ENCODE measurements at places on chromosomes 12 and 14.

- peak; percentile 38 for DNase-seq
Measured at GRCh38 chr12:76085520-76085868, 1.0 kb upstream of the NAP1L1 start.

DNA sequence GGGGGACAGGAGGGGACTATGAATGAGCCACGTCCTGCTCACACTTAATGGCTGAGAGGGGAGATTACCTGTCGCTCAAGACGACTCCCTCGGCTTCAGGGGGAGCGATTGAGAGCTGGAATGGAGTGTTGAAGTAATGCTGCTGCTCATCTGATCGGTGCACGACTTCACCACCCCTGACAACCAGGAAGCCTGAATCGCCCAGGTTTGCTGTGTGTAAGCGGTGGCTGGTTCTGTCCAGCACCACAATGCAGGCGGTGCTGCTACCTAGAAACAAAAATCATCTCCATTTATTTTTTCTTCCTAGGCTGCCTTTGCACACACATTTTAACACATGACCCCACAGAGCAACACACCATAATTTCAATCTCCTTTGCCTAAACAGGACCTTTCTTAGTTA, 37.3 kb downstream of the PPTC7 start:
- no peak for DNase-seq

- no peak for DNase-seq
Measured at GRCh38 chr14:79548836-79549235, 662.5 kb downstream of the DIO2 start.

DNA sequence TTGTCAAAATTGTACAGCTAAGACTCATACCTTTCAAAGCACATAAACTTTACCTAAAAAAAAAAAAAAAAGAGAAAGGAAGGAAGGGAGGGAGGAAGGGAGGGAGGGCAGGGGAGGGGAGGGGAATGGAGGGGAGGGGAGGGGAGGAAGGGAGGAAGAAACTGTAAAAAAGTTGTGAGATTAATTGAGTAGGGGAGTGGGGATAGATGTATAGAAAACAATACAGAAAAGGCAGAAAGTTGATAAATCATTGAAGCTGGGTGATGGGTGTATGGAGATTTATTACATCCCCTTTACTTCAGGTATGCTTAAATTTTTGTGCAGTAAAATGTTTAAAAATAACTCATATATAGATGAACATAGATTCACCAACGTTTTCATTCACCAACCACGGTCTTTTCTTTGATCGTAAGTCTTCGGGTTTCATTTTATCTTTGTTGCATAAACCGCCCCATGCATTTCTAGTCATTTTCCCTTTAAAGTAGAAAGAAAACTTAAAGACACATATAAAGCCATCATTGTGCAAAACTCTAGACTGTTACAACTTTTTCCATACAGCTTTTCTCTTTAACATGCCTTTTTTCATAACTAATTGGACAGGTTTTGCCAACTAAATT, 191.2 kb upstream of the KRR1 start:
- DNase-seq, result no peak

- peak; percentile 10 for DNase-seq
Measured at GRCh38 chr12:94769047-94769420, 118.7 kb upstream of the TMCC3 start.

DNA sequence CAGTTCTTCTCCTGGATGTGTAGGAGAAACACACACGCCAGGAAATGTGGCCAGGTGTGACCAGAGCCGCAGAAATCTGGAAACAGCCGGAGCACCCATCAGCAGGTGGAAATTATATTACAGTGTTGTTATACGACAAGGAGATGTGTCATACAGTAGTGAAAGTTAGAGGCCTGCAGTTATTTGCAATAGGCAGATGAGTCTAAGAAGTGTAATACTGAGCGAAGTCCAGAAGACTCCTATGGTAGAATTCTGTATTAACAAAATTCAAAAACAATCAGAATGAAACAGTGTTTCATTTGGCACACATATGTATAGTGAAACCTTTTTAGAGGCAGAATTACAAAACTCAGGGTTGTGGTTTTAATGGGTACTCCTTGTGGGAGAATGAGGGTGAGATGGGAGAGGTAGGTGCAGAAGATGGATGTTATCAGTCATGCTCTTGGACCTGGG, 39.3 kb upstream of the AMN start:
- DNase-seq, result no peak

GRCh38 chr12:47804171-47804570, 15.5 kb downstream of the HDAC7 start:
- DNase-seq, result no peak

GRCh38 chr12:89706551-89706950, 2.1 kb downstream of the ATP2B1 start:
- no peak for DNase-seq

DNA sequence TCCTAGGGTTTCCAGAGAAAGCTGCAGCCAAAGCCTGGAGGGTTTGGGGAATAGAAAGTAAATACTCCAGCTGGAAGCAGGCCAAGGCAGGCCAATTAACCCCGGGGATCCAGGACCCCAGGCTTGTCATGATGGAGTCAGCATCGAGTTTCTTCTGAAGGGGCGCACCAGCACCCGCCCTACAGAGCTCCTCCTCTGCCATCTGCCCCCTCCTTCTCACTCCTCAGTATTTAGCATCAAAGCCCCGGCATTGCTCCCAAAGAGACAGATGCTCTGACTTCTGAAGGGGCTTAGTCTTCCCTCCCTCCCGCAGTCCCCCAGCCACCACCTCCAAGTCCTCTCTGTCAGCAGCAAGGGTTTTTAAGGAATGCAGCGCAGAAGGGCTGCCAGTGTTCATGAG, 285.1 kb upstream of the NOS1 start:
- DNase-seq, result no peak

- peak; percentile 53 for DNase-seq
Measured at GRCh38 chr12:22321638-22322037, 12.9 kb downstream of the ST8SIA1 start.

- no peak for DNase-seq
Measured at GRCh38 chr14:22981876-22982476, 375 bp downstream of the AJUBA start.

- DNase-seq, result no peak
Measured at GRCh38 chr12:2765608-2766007, 29.2 kb upstream of the FKBP4 start.

- DNase-seq, result no peak
Measured at GRCh38 chr12:56001487-56002100, 4.5 kb downstream of the SUOX start.

- no peak for DNase-seq
Measured at GRCh38 chr14:54333511-54333910, 63.3 kb upstream of the CDKN3 start.

GRCh38 chr12:80632835-80633234, 74.6 kb upstream of the MYF6 start:
- no peak for DNase-seq

DNA sequence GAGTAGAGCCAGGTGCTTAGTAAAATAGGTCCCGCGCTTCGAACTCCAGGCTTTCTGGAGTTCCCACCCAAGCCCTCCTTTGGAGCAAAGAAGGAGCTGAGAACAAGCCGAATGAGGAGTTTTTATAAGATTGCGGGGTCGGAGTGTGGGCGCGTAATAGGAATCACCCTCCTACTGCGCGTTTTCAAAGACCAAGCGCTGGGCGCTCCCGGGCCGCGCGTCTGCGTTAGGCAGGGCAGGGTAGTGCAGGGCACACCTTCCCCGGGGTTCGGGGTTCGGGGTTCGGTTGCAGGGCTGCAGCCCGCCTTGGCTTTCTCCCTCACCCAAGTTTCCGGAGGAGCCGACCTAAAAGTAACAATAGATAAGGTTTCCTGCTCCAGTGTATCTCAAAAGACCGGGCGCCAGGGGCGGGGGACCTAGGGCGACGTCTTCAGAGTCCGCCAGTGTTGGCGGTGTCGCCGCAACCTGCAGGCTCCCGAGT, 3.6 kb downstream of the SSTR1 start:
- DNase-seq, result no peak

DNA sequence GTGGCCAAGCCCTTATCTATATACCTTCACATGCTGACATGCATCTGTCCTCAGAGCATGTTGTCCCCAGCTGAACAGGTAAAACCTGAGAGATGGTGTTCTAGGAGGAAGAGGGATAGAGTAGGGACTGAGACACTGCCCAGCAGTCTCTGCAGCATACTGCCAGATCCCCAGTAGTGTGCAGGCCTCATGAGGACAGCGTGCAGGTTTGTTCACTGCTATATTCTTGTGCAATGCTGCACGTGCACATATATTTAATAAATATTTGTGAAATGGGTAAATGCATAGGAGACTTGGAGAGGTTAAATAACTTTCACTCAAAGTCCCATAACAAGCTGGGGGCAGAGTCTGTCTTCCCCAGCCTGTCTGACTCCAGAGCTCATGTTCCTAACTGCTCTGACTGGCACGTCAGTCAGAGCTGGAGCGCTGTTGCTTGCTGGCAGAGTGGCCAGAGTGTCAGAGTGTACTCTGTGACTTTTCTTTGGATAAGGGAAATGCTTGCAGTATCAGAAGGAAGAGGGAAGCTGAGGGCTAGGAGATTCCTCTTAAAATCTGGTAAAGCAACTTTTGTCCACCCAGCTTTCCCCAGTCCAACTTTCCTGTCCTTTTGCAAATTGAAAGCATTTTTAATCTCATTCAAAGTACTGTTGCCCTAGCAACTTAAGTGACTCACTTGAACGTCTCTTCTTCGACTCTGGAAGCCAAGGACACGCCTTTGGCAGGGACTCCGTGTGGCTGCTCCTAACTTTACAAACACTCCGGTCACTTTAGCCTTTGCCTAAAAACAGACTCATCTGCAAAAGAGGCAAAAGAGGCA, 14.9 kb upstream of the POLR3B start:
- peak; percentile 65 for DNase-seq

GRCh38 chr14:28482251-28483040, 284.1 kb upstream of the FOXG1 start:
- DNase-seq, result no peak

DNA sequence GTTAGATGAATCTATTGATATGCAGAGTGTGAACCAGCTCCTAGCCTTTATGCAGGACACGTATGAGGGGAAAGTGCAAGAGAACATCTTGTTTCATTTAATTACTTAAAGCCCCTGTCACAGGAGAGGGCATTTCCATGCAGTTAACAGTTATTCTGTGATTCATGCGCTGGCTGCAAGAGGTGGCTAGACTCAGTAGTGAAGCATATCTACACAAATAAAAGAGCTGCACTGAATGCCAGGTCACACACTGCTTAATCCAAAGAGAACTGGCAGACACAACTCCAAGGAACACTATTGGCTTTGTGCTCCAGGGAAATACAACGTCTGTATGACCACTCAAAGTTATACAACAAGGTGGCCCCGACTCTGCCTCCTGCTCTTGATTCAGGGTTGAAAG, 394.1 kb downstream of the C12orf75 start:
- DNase-seq, result peak; percentile 45

- peak; percentile 72 for DNase-seq
Measured at GRCh38 chr12:27592548-27592947, 68.5 kb downstream of the PPFIBP1 start.

DNA sequence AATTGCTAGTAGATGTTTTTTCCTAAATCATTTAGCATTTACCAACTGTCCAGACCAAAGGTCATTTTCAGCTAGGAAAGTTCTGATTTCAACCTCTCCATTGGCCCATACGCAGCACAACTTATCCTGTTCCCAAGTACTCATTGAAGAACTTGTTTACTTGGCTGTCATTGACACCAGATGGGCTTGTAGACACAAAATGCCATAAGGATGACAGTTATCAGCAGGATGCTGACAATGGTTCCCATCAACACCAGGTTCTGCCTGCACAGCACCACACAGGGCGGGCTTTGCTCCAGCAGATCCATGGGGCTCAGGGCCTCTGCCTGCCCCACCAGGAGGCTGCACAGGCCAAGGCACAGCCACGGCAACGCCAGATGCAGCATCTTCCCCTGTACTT, 36.5 kb upstream of the TMPRSS12 start:
- no peak for DNase-seq

DNA sequence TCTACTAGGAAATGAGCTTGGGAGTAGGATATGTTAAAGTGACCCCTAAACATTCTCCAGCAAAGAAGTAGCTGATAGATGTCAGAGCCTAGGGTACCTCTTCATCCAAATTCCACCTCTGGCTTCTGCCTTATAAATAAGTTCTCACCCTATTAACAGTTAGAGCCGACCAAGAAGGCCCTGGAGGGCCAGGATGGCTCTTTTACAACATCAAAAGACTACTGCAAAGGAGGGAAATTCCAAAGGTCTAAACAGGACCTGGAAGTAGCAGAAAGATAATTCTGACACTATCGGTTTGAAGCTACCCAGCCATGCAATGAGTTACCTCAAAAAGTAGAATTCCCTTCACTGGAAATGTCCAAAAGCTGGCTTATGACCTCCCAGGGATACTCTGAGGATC, 90.0 kb downstream of the PPM1H start:
- no peak for DNase-seq

DNA sequence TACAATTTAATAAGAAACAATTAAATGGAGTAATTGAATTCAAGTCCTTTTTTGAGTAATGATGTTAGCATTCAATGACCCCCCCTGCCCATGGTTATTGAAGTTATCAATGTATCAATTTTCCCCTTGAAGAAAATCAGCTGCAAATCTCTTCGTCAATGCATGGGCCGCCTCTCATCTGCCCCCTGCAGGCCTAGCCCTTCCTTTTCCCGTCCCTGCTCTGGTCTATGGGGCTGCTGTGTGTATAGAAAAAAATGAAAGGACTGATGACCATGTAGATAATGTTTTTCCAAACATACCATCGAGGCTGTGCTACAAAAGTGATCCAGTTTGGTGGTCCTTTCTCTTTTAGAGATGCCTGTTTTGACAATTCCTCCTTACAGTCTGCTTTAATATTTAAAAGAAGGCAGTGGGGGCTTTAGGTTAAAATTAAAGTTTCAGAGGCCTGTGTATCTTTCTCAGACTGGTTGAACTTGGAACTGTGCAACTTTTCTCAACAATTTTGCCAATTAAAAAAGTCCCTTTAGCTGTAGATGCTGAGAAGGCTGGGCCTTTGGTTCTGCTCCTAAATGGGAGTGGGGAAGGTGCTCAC, 98.4 kb downstream of the APAF1 start:
- DNase-seq, result no peak

- DNase-seq, result peak; percentile 1
Measured at GRCh38 chr14:39576258-39576657, 144.0 kb upstream of the FBXO33 start.

- no peak for DNase-seq
Measured at GRCh38 chr14:26870722-26871617, 273.1 kb upstream of the NOVA1 start.

- DNase-seq, result no peak
Measured at GRCh38 chr12:87163122-87163521, 866.1 kb downstream of the C12orf50 start.

GRCh38 chr12:50072198-50072907, 12.8 kb upstream of the SMARCD1 start:
- DNase-seq, result no peak

DNA sequence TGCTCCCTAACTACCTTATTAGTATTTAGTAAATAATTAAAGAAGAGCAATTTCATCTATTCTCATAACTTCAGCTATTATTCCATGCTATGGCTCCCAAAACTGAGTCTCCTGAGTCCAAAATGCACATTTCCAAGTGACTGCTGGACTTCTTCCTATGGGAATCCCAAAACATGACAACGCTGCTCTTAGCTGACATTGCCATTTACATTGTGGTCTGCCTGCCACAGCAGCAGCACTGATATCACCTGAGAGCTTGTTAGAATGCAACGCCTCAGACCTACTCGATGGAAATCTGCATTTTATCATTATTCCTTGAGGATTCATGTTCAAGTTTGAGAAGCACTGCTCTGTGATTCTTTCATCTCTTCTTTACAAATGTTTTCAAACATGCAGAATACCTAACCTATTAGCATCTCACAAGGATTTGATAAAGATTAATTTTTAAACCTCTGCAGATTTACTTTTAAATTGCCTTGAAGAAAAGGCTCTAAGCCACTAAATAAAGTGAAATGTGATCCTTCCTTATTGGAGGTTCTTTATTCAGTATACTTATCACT, 77.7 kb downstream of the SEC23A start:
- no peak for DNase-seq

- no peak for DNase-seq
Measured at GRCh38 chr12:92987846-92988621, 58.9 kb upstream of the EEA1 start.
